ENCODE measurements at places on chromosomes 5 and 9.
A peak's percentile ranks its signal among the peaks of the same experiment; 100 is the strongest.

DNA sequence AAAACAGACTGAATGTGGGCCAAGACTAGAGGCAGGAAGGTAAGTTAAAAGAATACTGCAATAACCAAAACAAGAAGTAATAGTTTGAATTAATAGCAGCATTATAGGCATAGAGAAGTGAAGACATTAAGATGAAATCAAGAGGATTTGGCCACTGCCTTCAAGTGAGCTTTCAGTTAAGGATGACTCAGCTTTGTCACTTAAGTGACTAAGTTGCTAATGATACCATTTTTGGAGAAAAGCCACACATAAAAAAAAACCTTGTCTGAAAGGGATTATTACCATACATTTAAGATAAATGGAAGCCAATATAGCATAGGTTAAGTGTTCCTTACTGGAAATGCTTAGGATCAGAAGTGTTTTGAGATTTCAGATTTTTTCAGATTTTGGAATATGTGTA, 57.0 kb downstream of the ECPAS start:
- DNase-seq, result no peak

DNA sequence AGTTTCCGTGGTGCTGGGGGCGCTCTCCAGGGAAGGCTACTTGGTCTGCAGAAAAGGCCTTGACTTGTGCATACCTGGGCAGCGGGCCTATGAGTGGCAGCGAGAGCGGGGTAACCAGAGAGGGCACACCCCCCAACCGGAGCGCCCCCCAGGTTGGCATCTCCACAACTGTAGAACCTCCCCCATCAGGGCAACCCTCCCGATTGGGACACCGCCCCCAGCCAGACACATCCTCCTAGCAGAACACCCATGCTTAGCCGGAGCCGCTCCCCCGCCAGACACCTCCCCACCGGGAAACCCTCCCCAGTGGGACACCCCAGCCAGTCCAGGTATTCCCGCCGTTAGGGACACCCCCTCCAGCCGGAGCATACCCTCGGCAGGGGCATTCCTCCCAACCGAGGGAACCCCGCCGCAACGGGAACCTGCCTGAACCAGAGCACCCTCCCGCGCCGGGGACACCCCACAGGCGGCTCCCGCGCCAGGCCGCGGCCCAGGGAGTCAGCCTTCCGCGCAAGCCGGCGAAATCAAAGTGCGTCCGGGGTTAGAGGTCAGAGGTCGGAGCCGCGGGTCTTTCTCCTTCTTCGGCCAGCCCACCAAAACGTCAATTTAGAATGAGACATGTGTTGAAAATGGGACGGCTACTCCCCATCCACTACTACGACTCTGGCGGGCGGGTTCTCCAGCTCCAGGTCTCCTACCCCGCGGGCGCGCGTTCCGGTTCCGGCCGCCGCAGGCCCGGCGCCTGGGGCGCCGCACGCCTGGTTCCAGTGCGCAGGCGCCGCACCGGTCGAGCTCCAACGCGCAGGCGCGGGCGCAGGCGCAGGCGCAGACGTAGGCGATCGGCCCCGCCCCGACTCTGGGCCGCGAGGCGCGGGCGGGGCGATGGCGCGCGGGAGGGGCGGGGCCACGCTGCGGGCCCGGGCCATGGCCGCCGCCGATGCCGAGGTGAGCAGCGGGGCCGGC, at the start of gene EHMT1:
Gene EHMT1, plus strand, starts transcription at position 901 of the 963 bp plus-strand sequence. Its CDS starts 24 bp downstream, at position 925.
- DNase-seq, result peak; percentile 88

- DNase-seq, result no peak
Observed at GRCh38 chr9:78544230-78544629, 247.3 kb downstream of the PSAT1 start.

GRCh38 chr5:170278611-170279458, 18.7 kb downstream of the LCP2 start:
- DNase-seq, result peak; percentile 79

GRCh38 chr5:178319541-178320041, 87.0 kb upstream of the PHYKPL start:
- no peak for DNase-seq

DNA sequence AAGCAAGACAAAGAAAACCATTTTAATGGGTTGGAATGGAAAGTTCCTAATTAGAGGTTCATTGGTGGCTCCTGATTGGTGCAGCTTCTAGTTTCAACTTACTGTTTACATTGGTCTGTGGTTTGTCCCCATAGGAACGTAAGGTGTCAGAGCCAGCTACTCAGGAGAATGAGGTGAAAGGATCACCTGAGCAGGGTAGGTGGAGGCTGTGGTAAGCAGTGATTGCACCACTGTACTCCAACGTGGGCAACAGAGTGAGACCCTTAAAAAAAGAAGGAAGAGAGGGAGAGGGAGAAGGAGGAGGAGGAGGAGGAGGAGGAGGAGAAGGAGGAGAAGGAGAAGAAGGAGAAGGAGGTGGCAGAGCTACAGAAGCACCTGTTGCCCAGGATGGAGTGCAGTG, 30.4 kb downstream of the KCNIP1 start:
- no peak for DNase-seq

- no peak for DNase-seq
Observed at GRCh38 chr9:95073042-95073607, 244.4 kb downstream of the FANCC start.

DNA sequence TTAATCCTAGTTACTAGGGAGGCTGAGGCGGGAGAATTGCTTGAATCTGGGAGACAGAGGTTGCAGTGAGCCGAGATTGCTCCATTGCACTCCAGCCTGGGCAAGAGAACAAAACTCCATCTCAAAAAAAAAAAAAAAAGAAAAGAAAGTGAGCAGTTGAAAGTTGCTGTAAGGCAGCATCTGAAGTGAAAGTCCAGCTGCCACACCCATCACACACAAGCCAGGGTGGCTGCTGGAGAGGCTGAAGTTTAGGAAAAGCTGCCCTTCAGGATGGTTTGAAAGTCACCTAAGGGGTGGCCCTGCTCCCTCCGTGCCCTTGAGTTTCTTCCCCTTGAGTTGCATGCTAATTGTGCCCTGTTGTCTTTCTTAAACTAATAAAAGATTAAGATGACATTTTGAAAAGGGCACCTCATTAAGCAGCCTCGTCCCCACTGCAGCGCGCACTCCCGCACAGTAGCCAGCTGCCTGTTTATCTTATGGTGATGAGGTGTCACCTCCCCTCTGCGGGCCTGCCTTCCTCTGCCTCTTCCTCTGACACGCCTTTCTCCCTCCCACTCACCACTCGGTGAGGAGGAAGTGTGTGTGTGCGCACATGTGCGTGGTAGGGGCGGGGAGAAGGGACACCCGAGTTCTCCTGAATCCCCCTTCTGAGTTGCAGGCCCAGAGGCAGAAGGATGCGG, 104.2 kb upstream of the PANK3 start:
- peak; percentile 12 for DNase-seq

Measured in stimulated activated CD8-positive, alpha-beta memory T cell treated with anti-CD3 and anti-CD28 coated beads, Interleukin-2, amount 100 ng/mL, for 48 hours (primary cell).